ENCODE measurements at places on chromosomes 1 and 21.

DNA sequence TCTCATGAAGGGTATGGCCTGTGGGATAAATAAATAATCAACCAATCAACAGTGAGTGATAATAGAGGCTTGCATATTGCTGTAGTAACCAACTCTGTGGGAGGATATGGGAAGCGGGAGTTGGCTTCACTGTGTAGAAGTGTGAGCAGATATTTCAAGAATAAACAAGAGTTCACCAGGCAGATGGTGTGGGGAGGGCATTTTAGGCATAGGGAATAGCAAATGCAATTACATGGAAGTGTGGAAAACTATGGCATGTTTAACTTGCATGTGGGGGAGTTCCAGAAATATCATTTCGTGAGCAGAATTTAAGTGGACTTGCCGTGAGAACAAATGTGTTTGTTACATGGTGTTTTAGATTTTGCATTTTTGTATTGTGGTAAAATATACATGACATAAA lies 95.2 kb downstream of the SPATA46 start:
- DNase-seq: no peak

GRCh38 chr1:145935708-145936107 lies 8.4 kb upstream of the RBM8A start:
- no peak for DNase-seq

DNA sequence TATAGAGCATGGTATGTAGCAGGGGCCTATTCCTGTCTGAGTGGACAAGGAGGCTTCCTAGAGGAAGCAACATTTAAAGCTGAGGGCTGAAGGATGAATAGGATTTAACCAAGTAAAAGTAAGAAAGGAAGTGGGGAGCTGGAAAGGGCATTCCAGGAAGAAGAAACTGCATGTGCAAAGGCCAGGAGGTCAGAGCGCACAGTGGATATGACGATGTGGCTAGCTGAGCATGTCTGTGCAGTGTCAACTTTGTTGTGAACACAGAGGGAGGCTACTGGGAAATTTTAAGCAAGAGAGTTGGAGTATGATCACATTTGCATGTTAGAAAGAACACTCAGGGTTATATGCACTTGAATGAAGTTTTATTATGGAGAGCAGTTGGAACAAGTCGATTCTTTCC lies 28.6 kb upstream of the JUN start:
- DNase-seq: no peak

- peak; percentile 22 for DNase-seq
Measured at GRCh38 chr1:86913399-86913895, 479 bp downstream of the SELENOF start.
